ENCODE measurements at places on chromosomes 12 and 14.

DNA sequence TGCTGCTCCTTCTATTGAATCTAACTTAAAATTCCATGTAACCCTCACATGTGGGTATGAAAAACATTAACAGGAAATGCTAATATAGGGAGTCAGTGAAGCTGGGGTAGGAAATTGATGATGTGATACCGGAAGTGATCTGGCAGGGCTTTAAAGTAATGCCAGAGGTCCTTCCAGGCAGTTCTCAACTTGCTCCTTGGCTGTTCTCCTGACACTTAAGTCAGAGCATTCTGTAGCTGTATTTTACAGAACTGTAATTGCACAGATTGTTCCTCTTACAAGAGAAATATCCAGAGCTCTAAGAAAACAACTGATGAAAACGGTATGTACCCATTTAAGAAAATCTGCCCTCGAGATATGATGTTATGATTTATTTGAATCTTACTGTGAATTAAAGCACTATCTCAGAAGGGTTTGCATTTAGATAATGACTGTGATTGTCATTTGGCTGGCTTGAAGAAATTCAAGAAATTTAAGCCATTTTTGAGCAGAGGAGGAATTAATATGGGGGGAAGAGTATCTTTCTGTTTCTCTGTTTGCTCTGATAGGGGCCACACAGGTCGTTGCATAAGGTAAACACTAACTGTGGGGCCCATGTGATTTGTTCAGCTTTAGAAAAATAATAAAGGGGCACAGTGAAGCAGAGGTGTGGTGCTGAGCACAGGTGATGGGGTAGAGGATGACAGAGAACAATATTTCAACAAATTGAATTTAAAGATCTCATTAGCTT lies 88.4 kb downstream of the BBS10 start:
- DNase-seq, result no peak

GRCh38 chr14:99024926-99025325 lies 247.1 kb downstream of the BCL11B start:
- no peak for DNase-seq

- DNase-seq, result no peak
Observed at GRCh38 chr14:53409969-53410368, 256.8 kb upstream of the DDHD1 start.

- DNase-seq, result no peak
Observed at GRCh38 chr12:89674326-89674942, 34.2 kb downstream of the ATP2B1 start.

- no peak for DNase-seq
Observed at GRCh38 chr14:87494010-87494409, 499.0 kb downstream of the GALC start.

- DNase-seq, result no peak
Observed at GRCh38 chr12:95151406-95151805, 65.9 kb downstream of the FGD6 start.

- DNase-seq, result no peak
Observed at GRCh38 chr14:49447540-49448107, 138.6 kb downstream of the RPS29 start.

DNA sequence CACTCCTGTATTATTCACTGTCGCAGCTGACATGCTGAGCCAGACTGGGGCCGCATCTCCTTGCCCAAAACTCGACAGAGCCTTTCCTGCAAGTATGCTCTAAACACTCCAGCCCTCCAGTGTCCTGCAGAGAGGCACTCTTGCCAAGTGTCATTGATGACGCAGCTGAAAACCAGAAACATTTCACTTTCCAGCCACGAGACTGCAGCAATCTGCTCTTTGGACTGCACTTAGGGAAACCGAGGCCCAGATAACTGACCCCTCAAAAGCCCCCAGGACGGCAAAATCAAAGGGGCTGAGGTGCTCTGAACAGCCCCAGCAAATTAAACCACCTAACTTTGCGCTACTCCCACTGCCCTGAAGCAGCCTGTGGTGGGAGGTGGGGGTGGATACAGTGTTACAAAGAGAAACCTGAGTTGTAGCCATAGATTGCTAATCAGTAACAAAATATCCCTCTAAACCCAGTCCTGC lies 2.6 kb downstream of the CCDC85C start:
- DNase-seq, result no peak

DNA sequence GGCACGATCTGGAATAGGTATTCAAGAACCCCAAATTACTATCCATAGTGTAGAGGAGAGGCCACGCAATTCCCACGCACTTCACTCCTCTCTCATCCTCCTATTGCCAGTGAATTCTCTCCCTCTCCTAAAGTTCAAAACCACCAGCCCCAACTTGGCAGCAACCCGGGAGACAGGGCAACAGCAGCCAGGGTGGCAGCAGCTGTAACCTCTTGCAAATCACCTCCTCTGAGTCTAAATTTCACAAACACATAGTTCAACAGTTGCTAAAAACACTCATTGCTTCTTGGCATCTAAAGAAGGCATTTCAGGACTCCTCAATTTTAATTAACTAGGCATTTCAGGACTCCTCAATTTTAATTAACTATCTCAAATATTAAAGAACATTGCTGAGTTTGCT lies 37.7 kb upstream of the MANSC4 start:
- no peak for DNase-seq

DNA sequence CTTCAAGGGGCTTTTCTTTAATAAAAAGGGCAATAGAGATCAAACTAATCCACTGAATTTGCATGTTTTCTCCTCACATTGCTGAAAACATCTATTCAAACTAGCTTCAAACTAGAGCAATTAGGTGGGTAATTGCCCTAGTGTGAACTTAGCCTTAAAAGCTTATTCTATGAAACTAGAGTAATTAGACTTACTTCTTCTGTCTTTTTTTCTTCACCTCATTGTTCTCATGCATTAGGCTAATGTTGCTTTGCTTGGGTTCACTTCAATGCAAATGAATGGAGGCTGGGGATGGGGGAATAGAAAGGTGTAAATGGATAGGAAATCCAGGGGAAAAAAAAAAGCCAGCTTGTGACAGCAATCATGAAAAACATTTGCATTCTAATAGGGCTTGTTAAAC lies 414.8 kb upstream of the LMO3 start:
- DNase-seq, result no peak

- DNase-seq, result no peak
Observed at GRCh38 chr14:69994002-69994401, 114.8 kb downstream of the SMOC1 start.

DNA sequence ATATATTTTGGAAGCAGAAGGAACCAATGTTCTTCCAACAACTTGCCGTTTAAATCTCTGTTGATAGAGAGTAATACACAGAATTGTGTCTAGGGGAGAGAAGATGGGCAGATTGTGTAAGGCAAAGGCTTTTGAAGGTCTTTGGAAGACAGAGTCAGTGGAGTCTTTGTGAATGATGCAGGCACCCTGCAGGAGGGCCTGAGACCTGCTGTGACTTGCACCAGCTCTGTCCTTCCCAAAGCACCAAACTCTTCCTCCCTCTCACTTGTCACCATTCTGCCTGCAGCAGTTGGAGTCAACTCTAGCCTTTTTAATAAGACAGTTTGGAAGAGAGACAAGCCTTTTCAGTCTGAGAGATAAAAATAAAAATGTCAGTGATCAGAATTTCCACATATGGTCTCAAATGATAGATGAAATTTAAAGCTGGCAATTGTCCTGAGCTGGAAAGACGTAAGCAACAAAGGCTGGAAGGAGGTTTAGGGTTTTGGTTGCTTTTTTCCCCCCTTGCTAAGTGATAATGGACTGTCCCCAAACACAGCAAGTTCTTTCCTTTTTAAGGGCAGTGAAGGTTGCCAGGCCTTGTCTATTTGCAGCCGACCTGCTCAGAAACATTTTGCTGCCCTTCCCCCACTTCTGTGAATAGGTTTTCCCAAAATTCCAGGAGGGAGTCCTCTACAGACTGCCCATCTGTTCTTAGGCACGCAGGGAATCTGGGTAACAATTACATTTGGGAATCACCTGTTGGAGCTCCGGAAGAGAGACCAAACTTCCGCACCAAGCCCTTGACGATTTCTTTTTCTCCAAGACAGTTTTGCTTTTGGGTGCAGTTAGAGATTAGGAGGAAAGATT lies 103.0 kb upstream of the NTF3 start:
- DNase-seq, result no peak

DNA sequence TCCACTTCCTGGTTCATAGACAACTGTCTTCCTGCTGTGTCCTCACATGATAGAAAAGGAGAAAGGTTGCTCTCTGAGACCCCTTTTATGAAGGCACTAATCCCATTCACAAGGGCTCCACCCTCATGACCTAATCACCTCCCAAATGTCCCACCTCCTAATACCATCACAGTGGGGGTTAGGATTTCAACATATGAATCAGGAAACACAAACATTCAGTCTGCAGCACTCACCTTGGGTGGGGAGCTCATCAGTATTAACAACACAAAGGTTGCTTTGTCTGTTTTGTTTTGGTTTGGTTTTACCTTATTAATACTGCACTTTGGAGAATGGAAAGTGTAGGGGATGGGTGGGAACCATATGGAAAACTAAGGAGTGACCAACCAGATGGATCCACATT lies 10.5 kb upstream of the SMCO2 start:
- DNase-seq, result no peak

Data from stimulated activated CD8-positive, alpha-beta memory T cell treated with anti-CD3 and anti-CD28 coated beads, Interleukin-7, amount 100 ng/mL, for 48 hours (primary cell).